ENCODE measurements at places on chromosomes 16 and 17.

GRCh38 chr16:86946396-86946795 is 368.0 kb downstream of the FOXL1 start:
- DNase-seq: no peak

- no peak for DNase-seq
These were observed 39.0 kb downstream of the ZNF423 start for GRCh38 chr16:49816875-49817274.

- DNase-seq: no peak
These were observed 164.9 kb downstream of the BANP start for GRCh38 chr16:88116121-88116520.

GRCh38 chr16:78396046-78396445 is 296.6 kb downstream of the WWOX start:
- no peak for DNase-seq

Data from anterior cingulate cortex (tissue), 58 donors.